ENCODE measurements at places on chromosomes 2 and 18. TPM values are rescaled to one million over a fixed set of nuclear protein-coding genes. Genes with fewer than 3 reads are reported as not detected.

THSD7B gene
- total RNA-seq, result not detected

RPRM gene
- total RNA-seq, result not detected

NMUR1 gene
- total RNA-seq, result not detected

VAMP5 gene
- 153 TPM for total RNA-seq

ATP6V1C2 gene
- not detected for total RNA-seq

REG3A gene
- total RNA-seq, result not detected

FRZB gene
- total RNA-seq, result 1.7 TPM

SLC23A3 gene
- not detected for total RNA-seq

DNAJC27 gene
- 8.6 TPM for total RNA-seq

DNA sequence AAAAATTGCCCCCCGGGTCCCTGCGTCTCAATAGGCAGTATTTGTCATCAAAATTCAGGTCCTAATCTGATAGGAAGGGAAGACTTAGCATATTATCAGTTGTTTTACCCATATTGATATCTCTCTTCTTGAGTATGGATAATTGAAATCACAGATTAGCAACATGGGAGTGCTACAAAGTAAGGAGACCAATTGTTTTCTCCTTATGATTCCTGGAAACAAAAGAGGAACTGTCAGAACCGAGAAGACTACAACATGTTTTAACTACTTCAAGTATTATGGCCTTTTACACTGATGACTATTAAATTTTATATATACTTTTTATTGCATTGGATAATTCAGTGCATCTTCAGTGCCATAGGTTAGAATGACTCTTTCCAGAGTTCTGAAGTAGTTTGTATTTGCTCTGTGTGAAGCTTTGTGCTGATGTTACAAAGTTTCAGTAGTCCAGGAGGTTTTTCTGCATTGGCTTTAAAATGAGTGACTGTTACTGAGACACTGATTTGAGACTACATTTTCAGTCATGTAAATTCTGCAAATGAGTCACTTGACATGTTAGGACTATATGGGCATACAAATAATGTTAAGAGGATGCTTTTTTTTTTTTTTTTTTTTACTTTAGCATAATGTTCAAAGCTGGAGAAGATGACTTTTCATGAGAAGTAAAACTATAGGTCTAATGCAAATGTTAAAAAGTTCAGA is 19.7 kb upstream of the TLK1 start:
- no peak for DNase-seq

- DNase-seq, result no peak
These were observed 8.8 kb upstream of the SNED1 start for GRCh38 chr2:240989451-240990265.

DNA sequence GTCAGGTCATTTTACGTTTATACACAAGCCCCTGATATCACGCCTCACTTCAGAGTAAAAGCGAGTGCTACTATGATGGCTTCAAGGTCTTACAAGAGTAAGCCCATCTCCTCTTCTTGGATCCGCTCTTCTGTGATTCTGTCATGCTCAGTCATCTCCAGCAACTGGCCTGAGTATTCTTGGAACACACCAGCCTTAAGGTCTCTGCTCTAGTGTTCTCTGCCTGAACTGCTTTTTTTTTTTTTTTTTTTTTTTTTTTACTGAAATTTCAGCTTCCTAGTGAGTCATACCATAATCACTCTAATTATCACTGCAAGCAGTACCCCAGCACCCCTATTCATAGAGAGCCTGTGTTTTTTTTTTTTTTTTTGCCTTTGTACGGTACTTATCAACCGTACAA is 1228.9 kb downstream of the CNTNAP5 start:
- no peak for DNase-seq

DNA sequence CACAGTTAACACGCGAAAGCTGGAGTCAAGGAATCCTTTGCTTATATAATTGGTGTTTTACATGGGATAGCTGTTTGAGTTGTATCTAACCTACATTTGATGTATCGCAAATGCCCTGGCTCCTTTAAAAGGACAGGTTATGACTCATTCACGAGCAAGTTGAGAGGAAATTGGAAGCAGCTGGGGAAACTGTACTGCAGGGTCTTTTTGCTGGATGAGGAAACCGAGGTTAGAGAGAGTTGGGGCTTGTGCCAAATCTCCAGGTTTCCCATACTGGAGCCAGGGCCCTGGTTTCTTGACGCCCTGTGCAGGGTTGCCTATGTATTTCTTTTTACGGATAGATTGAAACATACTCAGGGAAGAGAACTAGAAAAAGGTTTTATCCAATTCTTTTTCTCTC is 60.0 kb upstream of the SPTBN1 start:
- no peak for DNase-seq

GRCh38 chr2:236828820-236829219 is 256.9 kb upstream of the COPS8 start:
- no peak for DNase-seq

DNA sequence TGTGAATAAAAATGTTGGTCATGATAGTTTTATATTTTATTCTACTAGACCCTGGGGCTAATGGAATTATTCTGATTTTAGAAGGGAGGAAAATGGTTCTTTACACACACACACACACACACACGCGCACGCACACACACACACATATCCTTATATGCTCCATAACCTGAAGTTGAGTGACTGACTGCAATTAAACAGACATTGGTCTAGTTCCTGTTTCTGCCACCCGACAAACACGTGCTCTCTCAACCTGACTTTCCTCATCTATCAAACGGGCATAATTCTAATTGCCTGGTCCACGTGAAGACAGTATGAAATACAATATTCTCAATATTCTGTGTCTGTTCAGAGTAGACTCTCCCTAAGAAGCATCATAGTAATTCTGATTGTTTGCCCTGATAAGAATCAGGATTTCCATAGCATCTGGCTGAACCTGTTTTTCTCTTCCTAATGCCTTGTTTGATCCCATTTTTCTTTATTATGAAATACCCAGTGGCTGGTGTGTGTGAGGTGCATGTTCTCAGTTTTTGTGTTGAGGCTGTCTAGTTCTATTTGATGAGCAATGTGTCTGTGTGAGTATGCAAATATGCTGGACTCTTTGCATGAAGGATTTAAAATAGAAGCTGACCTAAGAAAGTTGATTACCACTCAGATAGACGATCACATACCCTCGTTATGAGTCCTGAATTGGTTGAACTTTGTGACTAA is 51.0 kb downstream of the SETBP1 start:
- DNase-seq, result no peak

- peak; percentile 10 for DNase-seq
These were observed 216.9 kb upstream of the VWC2L start for GRCh38 chr2:214193943-214194342.

- DNase-seq, result no peak
These were observed 36.1 kb downstream of the C18orf54 start for GRCh38 chr18:54393648-54394294.

- no peak for DNase-seq
These were observed 66.6 kb upstream of the ID2 start for GRCh38 chr2:8615252-8615575.

DNA sequence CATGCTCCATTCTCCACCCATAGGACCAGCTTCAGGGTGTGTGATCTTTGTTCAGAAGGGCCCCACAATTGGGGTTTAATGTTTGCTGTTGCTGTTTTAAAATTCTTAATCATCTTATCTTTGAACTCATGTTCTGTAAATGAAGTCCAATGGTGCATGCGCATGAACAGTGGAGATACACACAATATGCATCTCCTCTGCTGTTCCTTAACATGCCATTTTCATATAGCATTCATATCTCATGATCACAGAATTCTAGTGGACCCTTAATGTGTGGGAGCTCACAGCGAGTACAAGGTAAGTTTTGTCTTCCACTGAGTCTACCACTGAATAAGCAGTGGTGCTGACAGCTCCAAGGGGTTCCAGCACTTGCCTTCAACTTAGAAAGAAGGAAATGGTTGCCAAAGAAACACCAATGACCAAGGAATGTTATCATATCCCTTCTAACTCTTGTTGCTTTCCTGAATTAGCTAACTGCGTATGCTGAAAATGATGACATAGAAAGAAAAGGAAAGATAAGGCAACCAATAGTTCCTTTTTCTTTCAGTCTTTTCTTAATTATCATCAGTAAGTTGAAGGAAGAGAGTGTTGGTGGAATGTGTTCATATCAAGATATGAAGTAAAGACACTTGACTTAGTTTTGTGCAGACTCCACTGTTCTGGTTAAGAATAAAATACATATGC is 258.9 kb upstream of the FBXO11 start:
- DNase-seq, result no peak

GRCh38 chr2:223612501-223612900 is 10.3 kb upstream of the SCG2 start:
- no peak for DNase-seq

GRCh38 chr2:5594249-5594695 is 97.9 kb upstream of the SOX11 start:
- DNase-seq, result no peak

DNA sequence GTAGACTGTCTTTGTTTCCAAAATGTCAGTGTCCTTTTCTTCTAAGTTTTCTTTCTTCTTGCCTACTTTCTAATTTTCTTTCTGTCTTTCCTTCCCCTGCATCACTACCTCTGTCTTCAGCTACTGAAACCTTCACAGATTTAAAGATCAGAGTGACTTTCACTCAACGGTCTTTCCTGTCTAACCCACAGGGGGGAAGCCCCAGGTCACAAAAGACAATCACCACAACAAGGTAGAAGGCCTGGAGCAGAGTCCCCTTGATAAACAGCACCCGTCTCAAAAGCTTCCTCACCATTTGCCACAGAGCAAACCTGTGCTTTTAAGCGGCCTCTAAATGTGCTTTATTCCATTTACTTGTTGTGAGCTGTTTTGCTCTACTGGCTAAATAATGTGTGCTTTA is 665.4 kb downstream of the BCL11A start:
- no peak for DNase-seq

DNA sequence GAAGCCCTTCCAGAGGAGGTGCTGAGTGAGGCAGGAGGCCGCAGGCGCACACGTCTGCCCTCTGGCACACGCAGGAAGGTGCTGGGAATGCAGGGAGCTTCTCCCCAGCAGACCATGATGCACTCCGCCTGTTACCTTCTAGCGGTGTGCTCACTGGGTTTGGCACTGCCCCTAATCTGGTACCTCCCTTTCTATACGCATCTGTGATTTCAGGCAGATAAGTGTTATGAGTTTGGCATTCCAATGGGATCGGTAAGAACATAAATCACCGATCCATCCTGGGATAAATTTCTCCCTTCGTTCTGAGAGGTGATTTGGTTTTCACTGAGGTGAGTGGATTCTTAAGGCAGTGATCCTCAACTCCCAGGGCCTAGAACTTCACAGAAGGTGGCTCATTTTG is 34.6 kb downstream of the ODC1 start:
- DNase-seq, result no peak

DNA sequence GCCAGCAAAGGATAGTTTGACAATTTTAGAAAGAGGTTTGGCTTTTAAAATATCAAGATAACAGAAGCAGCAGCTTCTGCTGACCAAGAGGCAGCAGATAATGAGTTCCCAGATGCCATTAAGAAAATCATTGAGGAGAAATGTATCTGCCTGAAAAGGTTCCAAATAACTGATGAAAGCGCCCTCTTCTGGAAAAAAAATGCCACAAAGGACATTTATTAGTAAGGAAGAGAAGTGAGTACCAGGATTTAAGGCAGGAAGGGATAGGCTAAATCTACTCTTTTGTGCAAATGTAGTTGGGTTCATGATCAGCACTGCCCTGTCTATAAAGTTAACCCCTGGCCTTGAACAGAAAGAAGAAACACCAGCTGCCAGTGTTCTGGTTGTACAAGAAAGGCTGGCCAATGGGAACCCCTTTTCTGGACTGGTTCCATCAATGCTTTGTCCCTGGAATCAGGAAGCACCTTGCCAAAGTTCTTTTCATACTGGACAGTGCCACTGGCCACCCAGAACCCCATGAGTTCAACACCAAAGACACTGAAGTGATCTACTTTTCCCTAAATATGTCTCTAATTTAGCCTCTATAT is 40.6 kb downstream of the DHX57 start:
- DNase-seq, result peak; percentile 7

GRCh38 chr18:79801217-79801616 is 3.5 kb downstream of the KCNG2 start:
- no peak for DNase-seq

- DNase-seq, result no peak
These were observed 198.1 kb downstream of the SATB2 start for GRCh38 chr2:199259671-199260070.

- no peak for DNase-seq
These were observed 868.5 kb downstream of the RNF144A start for GRCh38 chr2:7785700-7786099.

- DNase-seq, result peak; percentile 26
These were observed 834 bp upstream of the BUB1 start for GRCh38 chr2:110678457-110679336.

DNA sequence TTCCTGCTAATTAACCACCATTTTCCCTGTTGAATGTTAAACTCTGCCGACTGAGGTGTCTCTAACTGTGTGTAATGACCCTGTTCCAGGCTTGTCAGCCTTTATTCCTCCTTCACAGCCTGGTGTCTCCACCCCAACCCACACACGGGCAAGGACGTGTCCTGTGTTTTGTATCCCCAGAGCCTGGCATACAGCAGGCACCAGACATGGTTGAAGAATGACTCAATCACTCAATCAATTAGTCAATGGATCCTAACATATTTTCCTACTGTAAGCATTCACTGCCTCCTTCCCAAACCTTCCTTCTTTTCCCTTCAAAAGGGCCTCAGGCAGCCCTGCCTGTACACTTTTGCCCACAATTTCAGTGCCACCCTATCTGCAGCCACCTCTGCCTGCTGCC is 2.7 kb upstream of the TNS1 start:
- DNase-seq, result no peak

GRCh38 chr18:35835366-35835765 is 137.1 kb upstream of the RMP24 start:
- DNase-seq, result no peak

- no peak for DNase-seq
These were observed 8.5 kb upstream of the SP140L start for GRCh38 chr2:230318190-230319121.

DNA sequence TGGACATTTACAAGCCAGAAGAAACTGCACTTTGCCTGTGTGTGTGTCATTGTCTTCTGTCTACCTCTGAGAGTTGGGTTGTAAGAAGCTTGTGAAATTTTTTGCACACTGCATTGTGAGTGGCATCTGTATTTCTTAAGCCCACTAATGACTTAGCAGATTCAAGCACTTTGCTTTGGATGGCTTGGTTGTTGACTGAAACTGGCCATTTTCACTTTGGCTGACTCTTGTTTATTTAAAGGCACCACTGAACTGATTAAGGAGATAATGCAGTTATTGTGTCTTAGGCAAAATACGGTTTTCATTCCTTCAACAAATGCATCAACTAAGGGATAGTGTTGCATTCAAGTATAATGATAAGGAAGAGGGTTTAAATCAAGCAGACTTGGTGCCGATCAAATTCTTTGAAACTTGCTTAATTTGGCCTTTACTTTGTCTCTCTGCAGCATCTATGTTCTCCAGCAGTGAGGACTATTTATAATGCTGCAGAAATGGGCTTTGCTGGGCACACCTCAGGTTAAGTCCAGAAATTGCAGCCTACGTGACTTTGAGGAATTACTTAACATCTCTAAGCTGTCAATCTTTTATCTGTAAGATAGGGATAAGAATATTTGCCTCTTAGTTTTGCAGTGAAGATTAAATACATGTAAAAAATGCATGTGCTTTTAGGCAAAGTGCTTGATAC is 142.0 kb downstream of the CCDC85A start:
- DNase-seq, result no peak

GRCh38 chr2:134307334-134307733 is 53.5 kb downstream of the MGAT5 start:
- DNase-seq, result no peak
